ENCODE measurements at places on chromosomes 7 and 10.

DNA sequence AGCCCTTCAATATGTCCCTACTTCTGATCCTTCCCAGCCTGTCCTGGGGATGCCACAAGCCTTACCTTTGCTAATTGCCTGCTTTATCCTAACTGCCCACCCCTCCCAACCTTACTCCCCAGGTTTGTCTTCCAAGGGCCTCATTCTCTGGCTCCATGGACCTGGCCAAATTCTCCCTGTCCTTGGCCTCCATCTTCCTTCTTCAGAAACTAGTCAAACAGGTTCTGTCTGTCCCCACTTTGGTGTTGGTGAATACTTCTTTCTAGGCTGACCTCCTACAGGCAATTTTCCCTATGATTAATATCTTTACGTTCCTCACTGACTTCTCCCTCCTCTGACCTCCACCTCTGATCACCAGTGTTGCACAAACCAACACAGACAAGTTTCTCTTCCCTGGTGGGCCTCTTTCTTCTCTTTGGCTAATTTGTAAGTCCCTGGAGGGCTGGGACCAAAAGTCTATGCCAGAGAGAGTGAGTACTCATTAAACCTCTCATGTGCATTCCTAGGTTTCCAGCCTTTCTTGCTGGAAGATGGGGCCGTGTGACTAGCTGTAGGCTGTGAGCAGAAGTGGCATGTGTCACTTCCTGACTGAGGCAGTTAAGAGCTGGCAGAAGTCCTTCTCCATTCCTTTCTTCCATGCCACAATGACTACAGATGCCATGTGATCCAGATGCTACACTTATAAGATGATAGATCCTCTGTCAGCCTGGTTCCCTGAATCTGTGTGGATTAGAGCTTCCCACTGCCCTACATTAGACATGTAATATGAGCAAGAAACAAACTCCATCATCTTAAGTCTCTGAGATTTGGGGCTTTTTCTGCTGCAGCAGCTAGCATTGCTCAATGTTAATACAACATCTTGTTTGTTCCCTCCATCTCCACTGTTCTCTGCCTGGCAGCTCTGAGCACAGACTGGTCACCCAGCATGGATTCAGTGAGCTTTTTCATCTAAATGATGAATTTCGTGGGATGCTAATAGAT lies 382.7 kb downstream of the RPS24 start:
- peak; percentile 52 for DNase-seq

DNA sequence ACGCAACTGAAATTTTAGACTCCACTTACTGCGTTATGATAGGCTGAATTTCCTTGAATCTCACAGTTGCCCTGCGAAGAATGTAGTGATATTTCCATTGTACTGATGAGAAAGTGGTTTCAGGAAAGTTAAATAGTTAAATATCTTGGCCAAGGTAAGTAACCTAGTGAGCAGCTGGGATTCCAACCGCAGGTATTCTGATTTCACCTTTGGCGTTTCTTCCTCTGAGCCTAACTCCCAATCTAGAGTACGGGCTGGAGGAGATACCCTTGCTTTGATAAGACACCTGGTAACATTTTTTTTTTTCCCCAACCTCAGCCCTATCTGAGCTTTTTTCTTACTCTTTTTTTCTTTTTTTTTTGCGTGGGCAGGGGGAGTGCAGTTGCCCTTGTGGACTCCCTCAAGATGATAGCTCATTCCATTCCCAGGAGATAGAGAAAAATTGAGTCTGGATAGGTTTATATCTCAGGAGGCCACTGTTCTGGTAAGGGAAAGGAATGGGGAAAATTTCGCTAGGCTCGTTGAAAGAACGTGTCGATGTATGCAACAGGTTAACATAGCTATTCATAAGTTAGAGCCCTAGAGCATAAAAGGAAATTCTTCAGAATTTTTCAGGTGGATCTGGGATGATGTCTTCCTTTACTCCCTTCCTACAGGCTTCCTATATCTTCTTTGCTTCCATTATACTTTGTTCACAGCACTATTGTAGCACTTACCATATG lies 3.1 kb upstream of the TAS2R38 start:
- DNase-seq, result no peak

GRCh38 chr7:152354061-152354460 lies 81.7 kb downstream of the KMT2C start:
- peak; percentile 72 for DNase-seq

DNA sequence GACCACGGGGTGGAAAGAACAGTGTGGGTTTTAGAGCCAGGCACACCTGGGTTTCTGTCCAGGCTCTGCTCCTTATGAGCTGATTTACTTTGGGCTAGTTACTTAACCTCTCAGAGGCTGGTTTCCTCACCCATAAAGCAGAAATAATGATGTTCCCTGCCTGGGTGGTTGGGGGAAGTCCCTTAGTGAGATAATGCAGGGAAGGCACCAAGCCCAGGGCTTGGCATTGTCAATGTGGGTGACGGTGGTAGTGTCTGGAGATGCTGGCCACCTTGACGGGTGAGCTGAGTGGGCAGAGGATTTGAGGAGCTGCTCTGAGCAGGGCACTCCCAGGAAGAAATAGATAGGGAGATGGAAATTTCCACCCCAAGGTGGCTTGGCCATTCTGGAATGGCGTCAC lies 65.2 kb downstream of the SH2D4B start:
- no peak for DNase-seq

DNA sequence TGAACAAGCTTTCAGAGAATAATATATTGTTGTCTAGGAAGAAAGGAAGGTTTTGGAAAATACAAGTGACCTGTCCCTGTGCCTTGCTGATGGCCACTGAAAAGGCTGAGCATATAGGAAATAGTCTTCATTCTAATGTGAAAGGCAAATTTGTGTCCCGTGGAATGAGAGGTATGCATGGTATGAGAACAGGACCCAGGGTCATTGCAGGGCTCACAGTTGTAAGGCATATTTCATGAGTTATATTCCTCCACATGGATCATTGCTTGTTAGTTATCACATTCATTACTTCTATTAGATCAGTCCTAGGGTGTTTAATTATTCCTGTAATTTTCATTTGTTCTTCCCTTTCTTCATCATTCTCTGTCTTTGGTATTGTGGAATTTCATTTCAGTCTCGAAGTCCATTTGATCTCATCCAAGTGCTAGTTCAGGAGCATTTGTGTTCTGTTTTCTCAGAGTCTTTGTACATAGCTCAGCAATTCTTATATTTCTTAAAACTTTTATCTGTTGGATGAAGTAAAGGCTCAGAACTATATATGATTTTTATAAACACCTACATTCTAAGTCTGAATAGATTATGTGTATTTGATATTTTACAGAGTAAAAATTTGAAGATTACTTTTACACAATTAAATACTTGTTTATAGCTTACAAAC lies 39.4 kb upstream of the ARHGAP21 start:
- DNase-seq, result peak; percentile 51

- DNase-seq, result no peak
Measured at GRCh38 chr10:101768791-101769170, 7.1 kb downstream of the FGF8 start.

GRCh38 chr10:133088179-133088955 lies 643 bp downstream of the ADGRA1 start:
- DNase-seq, result no peak
